ENCODE measurements at places on chromosomes 2 and 18. TPM values are rescaled to one million over a fixed set of nuclear protein-coding genes. Genes with fewer than 3 reads are reported as not detected.

GRCh38 chr2:216023055-216023648, 9.8 kb upstream of the MREG start:
- peak; percentile 73 for DNase-seq

GRCh38 chr18:13220361-13220991, 1.9 kb downstream of the LDLRAD4 start:
- DNase-seq = no peak

GRCh38 chr18:76506974-76507764, 12.1 kb upstream of the ZNF516 start:
- DNase-seq = no peak

GRCh38 chr18:56721491-56721890, 70.3 kb downstream of the WDR7 start:
- no peak for DNase-seq

GRCh38 chr18:11974741-11975325, 6.5 kb upstream of the IMPA2 start:
- DNase-seq = no peak

- DNase-seq = no peak
Observed at GRCh38 chr18:41845563-41845962, 109.5 kb upstream of the PIK3C3 start.

The ARMC9 gene
- 2.0 TPM for total RNA-seq

The CHRNA1 gene
- total RNA-seq = not detected

The FN1 gene
- not detected for total RNA-seq
